GM12892 (cell line): ENCODE measurements at places on chromosomes 5 and 9.
A peak's percentile ranks its signal among the peaks of the same experiment; 100 is the strongest.

GRCh38 chr9:89940625-89941024 is 335.8 kb downstream of the GADD45G start:
- no peak for DNase-seq

GRCh38 chr9:101684665-101685064 is 53.8 kb downstream of the GRIN3A start:
- no peak for DNase-seq

DNA sequence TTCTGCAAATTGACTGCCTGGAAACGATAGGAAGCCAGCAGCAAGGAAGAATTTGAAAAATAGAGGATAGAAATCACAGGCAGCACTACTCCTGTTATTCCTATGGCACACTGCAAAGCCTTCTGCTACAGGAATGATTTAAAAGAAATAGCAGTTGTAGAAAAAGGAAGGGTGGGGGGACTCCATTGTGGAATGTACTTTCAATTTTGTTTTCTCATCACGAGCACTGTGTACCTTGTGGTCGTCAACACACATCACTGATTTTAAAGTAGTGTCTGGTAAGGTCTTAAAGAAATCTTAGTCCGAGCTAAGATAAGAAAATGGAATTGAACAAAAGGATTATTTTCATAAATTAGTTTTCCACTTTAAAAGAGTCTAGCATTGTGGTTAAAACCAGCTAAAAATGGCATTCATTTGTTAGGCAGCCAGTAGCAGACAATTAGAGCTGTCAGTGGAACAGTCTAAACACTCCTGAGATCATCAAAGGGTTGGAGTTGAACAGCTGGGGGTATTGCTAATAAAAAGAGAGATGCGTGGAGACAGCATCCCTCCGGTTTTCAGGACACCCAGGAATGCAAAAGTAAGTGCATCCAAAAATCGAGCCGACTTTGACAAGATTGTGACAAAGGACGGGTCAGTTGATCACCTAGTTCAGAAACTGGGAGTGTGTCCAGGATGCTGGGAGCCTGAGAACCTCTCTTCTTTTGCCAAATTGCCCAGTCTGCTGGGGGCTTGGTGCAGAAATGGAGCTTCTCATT is 97.8 kb upstream of the WWC1 start:
- no peak for DNase-seq

DNA sequence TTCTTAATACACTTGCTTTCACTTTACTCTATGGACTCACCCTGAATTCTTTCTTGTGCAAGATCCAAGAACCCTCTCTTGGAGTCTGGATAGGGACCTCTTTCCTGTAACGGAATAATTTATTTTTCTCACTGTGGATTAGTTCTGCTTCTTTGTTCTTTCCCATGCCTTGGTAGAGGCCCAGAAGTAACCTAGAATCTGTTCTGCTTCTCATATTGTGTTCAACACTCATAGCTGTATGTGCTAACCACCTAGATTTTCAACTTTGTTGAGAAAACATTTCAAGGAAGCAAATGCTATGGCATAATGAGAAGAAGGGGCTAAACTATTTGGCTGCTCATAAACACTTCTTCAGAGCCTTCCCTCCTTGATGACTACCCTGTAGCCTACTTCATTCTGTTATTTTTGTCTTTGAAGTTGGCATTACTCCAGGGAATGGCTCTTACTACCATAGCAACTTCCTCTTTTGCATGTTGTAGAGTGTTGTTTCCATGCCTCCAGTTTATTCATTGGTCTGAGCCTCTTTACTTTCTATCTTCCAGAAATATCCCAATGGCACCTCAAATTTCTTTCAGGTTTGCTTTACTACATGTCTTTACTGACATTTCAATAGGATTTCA is 74.3 kb downstream of the KIAA0825 start:
- DNase-seq: no peak

DNA sequence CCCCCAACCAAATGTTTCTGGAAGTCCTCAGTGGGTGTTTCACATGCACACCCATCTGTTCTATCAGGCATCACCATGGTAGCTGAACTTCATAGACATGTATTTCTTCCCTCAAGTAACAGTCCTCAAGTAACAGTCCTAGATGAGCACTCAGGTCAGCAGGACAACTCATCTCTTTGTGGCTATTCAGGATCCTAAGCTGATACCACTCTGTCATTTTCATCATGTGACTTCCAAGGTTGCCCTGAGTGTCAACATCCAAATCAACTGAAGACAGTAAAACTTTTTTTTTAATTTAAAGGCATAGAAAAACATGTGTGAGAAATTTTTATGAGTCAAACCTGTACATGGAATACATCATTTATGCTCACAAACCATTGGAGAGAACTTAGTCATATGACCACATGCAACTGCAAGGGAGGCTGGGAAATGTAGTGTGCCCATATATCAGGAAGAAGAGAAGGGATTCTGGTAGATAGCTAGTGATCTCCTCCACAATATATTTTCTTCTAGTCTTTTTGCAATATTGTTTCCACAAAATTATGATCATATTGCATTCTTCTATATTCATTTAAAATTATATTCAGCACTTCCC is 64.2 kb upstream of the FST start:
- DNase-seq: no peak

DNA sequence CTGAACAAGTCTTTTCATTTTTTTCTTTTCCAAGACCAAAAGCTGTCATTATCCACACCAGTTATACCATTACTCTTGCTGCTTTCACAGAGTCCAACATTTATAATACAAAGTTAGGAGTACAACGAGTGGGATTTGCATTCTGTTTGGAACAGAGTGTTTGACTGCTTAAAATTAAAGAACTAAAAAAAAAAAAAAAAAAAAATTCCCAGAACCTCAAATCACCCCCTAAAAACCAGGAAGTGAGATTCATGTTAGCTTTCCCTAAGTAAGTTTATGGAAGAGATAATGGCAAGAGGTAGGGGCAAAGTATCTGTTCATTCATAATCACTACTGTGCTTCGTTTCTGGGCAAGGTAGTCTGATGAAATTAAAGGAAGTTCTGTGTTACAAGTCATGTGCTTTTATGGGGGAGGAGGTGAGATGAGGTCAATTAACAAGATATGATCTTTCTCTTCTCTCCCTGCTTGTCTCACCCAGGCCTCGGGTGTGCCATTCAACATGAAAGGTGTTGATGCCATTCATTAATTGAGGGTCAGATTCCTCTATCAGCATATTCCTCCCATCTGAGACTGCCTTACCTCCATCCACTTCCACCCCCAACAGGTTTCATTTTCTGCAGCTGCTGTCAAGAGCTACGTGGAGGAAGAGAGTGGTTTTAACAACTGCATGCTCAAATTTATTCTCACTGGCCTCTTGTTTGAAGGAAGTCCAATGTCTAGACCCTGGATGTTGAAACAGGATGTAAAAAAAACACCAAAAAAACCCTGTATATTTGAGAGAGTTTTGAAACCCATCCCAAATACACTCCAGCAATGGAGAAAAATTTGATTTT is 58.1 kb downstream of the MARCHF3 start:
- DNase-seq: peak; percentile 37

DNA sequence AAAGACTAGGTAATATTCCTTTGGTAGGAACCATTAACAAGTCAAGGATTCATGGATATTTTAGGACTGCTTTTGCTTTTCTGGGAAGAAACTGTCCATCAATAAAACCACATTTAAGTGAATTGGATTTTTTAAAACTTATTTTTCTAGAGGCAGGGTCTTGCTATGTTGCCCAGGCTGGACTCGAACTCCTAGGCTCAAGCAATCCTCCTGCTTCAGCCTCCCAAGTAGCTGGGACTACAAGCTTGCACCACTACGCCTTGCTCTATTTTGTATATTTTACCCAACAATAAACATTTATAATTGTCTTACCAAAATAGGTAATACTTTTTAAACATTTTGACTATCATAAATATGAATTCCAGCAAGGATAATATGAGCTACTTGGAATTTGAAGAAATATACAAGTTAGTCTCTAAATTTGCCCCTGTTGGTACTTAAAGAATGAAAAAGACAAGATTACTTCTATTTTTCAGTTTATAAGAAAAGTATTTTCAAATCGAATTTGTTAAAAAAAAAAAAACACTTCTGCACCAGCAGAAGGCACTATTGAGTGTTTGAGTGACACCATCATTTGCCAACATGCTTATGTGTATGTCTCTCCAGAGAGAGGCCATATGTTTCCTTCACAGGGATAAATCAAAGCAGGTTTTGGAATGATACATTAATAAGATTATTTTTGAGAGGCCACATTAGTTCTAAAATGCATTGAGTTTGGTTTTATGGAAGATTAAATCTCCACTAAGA is 60.0 kb upstream of the CARTPT start:
- no peak for DNase-seq

- DNase-seq: no peak
These were observed 130.2 kb downstream of the MAT2B start for GRCh38 chr5:163635631-163636030.

GRCh38 chr5:119019949-119020348 is 31.6 kb upstream of the DTWD2 start:
- DNase-seq: no peak
